Stimulated activated CD8-positive, alpha-beta memory T cell treated with anti-CD3 and anti-CD28 coated beads, Interleukin-7, amount 100 ng/mL, for 1 hour (primary cell): ENCODE measurements at places on chromosomes 7 and 10.

DNA sequence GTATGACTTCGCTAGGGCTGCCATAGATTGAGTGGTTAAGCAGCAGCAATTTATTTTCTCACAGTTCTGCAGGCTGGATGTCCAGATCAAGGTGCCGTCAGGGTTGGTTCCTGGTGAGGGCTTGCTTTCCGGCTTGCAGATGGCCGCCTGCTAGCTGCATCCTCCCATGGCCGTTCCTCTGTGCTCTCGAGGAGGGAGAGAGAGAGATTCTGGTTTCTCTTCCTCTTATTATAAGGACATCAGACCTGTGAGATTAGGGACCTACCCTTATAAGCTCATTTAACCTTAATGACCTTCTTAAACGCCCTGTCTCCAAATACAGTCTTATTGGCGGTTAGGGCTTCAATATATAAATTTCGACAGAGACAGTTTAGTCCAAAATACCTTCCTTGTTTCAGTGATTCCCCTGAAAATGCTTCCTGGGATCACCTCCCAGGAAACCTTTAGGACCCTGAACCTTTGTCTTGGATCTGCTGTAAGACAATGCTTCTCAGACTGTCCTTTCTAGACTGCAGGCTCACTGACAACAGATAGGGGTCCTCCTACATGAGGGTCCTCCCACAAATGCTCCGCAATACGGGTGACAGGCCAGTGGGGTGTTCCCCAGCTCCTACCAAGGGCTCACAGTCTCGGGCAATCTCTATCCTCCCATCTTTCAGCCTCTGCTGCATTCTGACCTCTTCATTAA lies 82.5 kb upstream of the BAIAP2L1 start:
- DNase-seq = no peak

DNA sequence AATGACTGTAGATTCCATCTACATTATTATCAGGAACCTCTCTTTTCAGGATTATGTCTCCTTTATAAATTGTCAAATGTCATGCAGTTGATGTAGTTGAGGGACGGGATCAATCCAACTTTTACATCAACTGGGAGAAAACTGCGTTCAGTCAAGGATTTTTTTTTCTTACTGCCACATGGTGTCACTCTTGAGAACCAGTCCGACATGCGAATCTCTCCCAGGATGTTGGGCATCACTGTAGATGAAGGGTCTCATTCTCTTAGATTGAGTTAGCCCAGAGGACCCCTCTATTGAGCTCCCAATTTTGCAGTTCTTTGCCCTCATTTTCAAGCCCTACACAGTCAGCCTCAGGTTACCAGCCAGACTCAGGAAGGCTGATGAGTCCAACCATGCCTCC lies 120.3 kb upstream of the PTPRZ1 start:
- no peak for DNase-seq

DNA sequence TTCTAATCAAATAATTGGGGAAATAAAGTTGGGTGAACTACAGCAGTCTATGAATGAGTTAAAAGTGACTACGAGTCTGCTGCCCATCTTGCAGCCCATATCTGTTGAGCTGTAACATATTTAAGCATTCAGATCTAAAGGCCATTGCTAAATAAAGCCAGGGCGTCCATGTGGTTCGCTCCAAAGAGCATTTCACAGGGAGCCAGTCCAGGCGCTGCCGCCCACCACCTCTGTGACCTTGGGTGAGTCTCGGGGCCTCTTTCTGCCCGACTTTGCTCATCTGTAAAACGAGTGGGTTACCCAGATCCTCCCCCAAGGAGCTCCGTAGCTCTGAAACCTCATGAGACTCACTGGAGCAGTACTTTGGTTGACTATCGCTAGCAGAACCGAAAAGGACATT lies 223.1 kb downstream of the CUX1 start:
- DNase-seq = no peak

DNA sequence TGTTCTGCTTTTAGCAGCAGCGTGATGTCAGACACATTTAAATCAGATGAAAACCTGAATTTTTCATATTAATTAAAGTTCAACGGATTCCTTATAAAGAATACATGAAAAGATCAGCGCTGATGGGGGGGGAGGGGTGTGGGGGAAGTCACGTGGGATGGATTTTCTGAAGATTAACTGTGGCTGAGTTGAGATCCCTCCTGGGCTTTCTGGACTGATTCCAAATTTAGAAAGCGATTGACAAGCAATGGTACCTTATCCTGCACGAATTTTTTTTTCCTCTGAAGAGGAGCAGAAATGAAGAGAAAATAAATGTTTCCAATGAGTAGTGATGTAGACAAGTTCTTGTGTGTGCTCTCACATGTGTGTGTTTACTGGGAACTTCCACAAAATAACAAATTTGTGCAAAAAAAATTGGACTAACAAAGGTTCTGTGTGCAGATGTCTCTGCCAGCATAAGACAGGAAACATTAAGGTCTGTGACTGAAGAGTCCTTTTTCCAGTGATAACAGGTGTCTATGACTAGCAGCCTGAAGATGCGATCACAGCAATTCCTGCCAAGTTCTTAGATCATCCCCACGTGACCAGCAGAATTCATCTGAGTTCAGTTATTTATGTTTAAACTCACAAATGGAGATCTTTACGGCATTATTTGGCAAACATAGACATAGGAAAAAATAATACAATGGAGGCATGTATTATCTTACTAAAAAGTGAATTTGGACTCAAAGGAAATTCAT lies 585.2 kb upstream of the CELF2 start:
- DNase-seq = no peak

DNA sequence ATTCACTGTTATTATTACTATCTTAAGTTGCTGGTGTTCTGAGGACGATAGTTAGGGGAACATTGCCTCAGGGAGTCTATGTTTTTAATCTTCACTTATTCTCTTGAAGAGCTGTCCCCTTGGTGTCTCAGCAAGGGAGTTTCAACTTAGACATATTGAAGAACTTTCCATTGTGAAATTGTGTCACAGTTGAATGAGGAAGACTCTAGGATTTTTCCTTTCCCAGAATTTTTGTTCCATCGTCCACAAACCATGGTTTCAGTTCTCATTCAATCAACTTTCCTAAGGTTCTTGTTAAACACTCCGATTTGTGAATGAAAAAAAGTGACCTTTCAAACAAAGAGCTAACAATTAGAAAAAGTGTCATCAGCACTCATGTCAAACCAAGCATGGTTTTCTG lies 128.3 kb downstream of the GATA3 start:
- DNase-seq = no peak

- no peak for DNase-seq
Observed at GRCh38 chr10:49691588-49691987, 12.1 kb downstream of the C10orf53 start.

DNA sequence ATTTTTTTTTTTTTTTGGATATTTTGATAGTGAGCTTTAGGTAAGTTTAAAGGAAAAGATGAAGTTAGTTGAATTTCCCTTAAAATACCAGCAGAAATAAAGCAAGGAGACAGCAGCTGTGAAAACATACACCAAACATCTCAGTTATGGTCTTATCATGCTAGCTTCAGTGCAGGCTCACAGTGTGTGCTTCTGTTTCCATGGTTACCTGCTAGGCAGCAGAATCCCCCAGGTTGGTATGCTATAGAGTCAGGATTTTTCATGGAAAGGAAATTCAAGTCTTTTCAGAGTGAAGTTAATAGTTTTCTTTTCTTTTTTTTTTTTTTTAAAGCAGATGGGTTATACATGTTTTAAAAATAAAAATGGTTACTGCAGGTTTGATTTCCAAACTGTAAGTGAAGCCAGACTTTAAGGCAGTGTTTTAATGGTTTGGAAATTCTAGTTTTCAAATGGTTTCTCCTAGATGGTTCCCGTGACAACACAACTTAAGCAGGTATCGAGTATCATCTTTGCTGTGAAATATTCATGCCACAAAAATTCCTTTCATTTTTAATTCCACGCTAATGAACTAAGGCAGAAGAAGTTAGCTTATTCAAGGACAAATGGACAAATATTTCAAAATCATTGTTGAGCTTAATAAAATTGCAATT lies 230.9 kb downstream of the BICC1 start:
- DNase-seq = no peak

DNA sequence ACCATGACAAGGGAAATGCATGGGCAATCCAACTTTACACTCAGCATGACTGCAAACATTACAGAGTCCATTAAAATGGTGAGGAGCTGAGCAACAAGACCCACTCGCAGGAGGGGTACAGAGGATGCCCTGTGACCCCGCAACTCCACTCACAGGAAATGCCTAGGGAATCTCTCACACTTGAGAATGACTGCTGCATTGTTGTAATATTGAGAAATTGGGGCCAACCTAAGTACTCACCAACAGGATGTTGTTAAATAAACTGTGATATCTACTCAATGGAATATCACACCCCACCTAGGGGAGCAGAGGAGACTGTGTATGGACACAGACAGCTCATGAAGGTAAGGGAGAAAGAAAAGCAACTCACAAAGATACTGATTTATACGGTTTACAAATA lies 53.4 kb upstream of the CAMK2B start:
- no peak for DNase-seq

GRCh38 chr10:76435157-76435556 lies 1003.7 kb downstream of the LRMDA start:
- no peak for DNase-seq

- DNase-seq = peak; percentile 27
Observed at GRCh38 chr7:135980665-135981180, 3.6 kb upstream of the MTPN start.

DNA sequence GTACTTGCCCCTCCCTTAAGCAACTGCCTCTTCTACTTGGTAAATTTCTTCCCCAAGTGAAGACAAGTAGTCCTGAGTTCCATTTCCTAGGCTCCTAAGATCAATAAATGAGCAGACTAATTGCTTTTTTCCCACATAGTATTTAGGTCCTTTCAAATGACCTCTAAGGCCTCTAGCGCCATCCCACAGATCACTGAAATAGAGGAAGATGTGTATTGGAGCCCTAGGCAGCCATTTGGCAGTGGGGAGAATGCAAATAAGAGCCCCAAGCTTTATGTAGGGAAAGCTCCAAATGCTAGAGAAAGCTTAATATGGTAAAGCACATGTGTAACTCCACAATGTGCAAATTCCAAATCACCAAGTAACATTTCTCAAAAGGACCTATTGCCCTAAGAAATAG lies 316.5 kb upstream of the PHF14 start:
- no peak for DNase-seq

DNA sequence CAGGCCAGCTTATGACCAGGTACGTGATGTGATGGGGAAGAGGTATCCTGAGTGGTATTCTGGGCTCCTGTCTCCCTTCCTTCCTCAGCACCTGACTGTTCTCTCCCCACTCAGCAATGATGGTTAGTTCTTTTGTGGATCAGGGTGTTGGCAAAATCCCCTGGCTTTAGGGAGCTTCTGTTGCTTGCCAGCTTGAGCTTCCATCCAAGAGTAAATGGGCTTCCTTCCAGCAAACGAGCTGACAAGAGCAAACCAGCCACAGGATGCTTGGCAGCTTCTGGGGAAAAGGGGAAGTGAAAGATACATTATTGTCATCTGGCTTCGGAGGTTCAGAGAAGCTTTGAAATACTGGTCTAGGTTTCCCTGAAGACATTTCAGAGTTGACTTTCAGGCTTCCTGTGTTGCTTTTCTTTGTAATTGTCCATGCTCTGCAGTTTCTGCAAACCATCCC lies 5.2 kb downstream of the DUSP5 start:
- DNase-seq = no peak

DNA sequence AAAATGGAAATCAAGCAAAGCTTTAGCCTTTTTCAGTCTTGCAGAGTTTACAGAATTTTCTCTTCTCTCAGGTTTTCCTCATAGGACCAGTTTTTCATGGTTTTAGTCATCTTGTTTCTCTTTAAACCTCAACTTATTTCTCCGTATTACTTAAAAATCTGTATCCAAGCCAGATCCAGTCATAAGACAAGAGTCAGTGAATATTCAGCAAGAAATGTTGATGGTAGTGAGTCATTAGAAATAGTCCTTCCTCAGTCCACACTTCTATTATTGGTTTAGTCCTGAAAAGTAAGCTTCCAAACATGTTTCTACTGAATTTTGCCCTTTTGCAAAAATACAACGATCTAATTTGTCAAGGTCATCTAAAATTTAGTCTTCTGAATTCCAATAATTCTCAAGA lies 107.0 kb downstream of the VIM start:
- DNase-seq = no peak

DNA sequence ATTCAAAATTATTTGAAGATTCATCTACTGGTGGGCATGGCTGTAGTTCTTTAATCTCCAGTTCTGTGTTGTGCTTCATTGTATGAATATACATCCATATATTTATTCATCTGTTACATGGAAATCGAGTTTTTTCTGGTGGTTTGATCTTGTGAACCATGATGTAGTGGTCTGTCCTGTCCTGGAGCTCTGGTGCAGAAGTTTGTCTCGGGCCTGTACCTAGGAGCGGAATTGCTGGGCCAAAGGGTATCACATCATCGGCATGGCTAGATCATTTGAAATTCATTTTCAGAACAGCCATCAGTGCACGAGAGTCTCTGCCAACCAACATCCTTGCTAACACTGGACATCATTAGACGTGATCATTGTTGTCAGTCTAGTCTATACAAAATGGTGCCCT lies 107.0 kb downstream of the ELFN1 start:
- no peak for DNase-seq

DNA sequence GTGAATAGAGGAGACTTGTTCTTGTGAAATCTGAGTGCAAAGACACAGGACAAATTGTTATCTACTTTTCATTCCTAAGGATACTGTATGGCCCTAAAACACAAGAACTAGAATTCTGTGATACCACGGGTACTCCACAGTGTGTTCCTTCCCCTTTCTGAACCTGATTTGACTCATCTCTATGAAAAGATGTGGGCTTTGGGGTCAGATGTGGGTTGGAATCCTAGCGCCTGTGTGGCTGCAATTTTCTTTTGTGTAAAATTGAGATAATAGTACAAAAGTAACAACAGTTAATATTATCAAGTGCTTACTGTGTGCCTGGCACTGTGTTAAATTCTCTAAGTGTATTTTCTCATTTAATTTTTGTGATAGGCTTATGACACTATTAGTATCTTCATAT lies 8.1 kb downstream of the SRGN start:
- DNase-seq = no peak

DNA sequence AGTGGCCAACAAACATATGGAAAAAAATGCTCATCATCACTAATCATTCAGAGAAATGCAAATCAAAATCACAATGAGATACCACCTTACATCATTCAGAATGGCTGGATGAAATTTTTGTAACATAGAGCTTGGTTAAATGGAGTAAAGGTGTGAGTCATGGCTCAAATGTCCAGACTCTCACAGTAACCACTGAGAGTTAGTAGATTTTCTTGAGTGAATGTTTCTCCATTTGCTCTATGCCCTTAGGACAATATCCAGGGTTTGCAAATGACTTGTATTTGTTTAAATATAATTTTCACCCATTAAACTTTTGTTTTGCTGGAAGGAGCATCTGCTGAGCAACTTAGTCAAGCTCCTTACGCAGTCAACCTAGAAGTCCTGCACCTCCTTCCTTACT lies 967.2 kb downstream of the XPNPEP1 start:
- no peak for DNase-seq

- no peak for DNase-seq
Observed at GRCh38 chr10:44178281-44178680, 206.6 kb downstream of the CXCL12 start.

GRCh38 chr7:100806276-100806675 lies 21.0 kb downstream of the EPHB4 start:
- no peak for DNase-seq

GRCh38 chr10:31484431-31485135 lies 165.6 kb downstream of the ZEB1 start:
- no peak for DNase-seq

GRCh38 chr10:104796823-104797222 lies 155.7 kb downstream of the SORCS3 start:
- DNase-seq = no peak
